AG20443 (cell line): ENCODE measurements at places on chromosomes 7 and 10.

GRCh38 chr10:22607261-22607660 is 107.1 kb downstream of the PIP4K2A start:
- DNase-seq = no peak

GRCh38 chr10:119555178-119555784 is 12.8 kb upstream of the RGS10 start:
- no peak for DNase-seq

- DNase-seq = peak; percentile 79
These were observed 5.4 kb upstream of the FAM170B start for GRCh38 chr10:49139028-49139845.

- DNase-seq = peak; percentile 76
These were observed 35.3 kb downstream of the STK32C start for GRCh38 chr10:132272231-132272971.

- no peak for DNase-seq
These were observed 144.8 kb downstream of the ZNF248 start for GRCh38 chr10:37712489-37713131.

DNA sequence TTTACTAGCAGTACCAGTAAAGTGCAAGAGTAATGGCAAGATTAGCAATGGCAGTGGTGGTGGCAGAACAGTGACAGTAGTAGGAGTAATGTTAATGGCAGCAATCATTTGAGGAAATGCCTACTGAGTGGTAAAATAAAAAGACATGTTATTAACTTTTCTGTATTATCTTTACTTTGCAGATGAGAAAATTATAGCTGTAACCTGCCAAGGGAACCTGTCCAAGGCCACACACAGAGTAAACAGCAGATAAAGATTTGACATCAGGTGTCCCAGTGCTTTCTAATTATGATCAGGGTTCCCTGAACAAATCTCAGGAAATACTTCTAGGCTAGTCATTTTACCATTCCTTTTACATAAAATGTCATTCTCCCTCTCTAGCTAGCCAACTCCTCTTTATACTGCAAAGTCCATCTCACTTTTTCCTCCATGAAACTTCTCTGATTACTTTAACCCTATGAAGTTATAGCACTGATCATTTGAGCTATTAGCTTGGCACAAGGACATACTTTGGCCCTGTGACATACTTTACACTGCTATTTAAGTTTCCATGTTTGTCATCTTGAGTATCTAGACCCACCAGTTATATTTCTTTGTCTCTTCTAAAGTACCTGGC is 219.1 kb downstream of the TAX1BP1 start:
- DNase-seq = no peak

DNA sequence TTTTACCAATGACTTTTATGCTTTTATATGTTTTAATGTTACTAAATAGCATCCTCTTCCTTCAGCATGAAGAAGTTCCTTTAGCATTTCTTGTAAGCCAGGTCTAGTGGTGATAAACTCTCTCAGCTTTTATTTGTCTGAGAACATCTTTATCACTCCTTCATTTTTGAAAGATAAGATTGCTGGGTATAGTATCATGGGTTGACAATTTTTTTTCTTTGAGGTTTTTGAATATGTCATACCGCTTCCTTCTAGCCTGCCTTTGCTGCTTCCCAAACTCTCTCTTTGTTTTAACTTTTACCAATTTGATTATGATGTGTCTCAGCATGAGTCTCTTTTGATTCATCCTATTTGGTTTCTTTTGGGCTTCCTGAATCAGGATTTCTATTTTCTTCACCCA is 108.2 kb upstream of the KAT6B start:
- no peak for DNase-seq

GRCh38 chr10:91665842-91666241 is 33.0 kb upstream of the PPP1R3C start:
- DNase-seq = no peak

- no peak for DNase-seq
These were observed 119.9 kb downstream of the MGMT start for GRCh38 chr10:129586898-129587443.

DNA sequence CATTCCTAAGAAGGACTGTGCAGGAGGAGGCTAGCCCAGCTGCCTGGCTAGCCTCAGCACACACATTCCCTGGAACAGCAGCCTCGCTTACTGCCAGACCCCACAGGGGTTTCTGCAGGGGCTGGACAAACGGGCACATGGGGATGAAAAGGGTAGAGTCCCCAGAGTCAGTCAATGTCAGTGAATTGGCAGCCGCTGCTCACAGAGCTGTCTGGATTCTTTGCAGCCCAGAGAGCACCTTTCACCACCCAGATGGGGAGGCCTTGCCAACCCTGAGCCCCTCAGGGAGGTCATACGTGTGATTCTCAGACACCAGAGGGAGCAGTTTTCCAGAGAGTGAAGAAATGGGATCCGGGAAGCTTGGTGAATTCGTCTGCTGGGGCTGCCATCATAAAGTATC is 143.3 kb downstream of the KCNMA1 start:
- peak; percentile 43 for DNase-seq

GRCh38 chr10:110893559-110894179 is 21.9 kb downstream of the PDCD4 start:
- DNase-seq = peak; percentile 41

- peak; percentile 20 for DNase-seq
These were observed 97.0 kb downstream of the TPK1 start for GRCh38 chr7:144738708-144739314.

- no peak for DNase-seq
These were observed 874 bp upstream of the BAMBI start for GRCh38 chr10:28676326-28676967.

- peak; percentile 43 for DNase-seq
These were observed 260.1 kb downstream of the BMPER start for GRCh38 chr7:34165466-34165865.

GRCh38 chr7:11843113-11843765 is 11.2 kb upstream of the THSD7A start:
- DNase-seq = no peak

DNA sequence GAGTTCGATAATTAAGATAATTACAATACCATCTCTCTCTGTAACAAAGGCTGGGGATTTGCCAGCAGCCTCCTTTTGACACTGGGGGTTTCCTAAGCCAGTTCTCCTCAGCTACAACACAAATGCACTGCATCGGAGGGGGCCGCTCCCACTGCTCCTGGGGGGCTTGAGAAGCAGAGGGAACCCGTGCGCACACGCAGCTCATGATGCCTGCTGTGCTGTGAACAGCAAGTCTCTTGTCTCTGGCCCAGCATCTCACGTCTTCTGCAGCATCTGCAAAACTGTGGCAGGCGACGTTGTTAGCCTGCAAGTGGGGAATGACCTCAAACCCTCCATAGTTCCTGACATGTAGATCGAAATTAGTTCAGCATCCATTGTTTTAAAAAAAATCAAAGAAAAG is 5.5 kb downstream of the VIPR2 start:
- no peak for DNase-seq

DNA sequence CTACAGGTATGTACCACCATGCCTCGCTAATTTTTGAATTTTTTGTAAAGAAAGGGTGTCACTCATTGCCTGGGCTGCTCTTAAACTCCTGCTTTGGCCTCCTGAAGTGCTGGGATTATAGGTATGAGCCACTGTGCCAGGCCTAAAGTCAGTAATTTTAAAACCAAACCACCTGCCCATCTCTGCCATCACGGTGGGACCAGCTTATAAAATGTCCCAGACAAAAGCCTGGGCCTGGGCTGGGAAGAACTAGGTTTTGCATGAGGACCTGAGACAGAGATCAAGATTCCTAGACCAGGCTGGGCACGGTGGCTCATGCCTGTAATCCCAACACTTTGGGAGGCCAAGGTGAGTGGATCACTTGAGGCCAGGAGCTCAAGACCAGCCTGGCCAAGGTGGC is 395.6 kb downstream of the CALN1 start:
- DNase-seq = no peak

DNA sequence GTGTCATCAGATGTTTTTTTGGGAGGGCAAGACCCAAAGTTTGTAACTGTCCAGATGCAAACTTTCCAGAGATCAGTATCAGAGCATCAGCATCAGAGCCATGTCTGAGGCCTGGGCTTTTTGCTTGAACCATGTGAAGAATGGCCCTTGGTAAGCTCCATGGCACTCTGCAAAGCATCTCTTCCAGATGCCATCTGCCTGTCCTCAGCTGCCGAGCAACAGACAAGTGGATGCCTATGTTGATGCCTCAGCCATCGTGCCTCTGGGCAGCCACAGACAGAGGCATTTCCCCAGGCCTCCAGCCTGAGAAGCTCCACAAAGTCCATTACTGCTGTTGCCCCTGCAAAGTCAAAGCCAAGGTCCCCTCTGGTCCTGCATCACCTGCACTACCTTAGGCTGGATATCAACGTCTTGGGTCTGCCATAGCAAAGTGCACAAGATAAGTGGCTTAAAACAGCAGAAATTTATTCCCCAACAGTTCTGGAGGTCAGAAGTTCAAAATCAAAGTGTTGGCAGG is 670.2 kb upstream of the MKI67 start:
- DNase-seq = no peak

DNA sequence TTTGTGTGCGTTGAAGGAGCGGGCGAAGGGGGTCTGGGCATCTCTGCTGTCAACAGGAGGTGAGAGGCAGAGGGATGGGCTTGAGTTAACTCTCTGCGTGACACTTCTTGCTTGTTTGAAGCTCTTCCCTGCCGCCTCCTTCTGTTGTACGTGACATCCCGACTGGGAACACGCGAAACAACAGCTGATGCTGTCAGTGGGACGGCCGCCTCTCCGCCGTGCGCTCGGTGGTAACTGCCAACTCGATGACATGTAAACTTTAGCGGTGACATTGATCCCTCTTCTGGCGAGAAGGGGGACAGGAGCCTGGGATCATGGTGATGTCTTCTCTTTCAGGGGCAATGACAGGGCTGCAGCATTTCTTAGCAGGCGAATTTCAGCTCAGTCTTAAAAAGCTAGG is 394.5 kb downstream of the TYW1 start:
- no peak for DNase-seq

DNA sequence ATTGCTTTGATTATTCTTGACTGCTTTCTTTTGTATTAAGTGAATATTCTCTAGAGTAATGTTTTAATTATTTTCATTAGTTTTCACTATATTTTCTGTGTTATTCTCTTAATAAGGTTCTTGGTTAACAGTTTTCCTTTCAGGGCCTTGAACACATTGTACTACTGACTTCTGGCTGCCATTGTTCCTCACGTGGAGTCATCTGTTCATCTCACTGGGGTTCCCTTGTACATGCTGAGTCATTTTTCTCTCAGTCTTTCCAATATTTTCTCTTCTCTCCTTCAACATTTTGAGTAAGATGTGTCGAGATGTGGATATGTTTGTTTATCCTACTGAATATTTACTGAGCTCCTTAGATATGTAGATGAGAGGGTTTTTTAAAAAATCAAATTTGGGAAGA is 400.7 kb downstream of the TCERG1L start:
- DNase-seq = no peak
